ENCODE measurements at places on chromosomes 5 and 9.

GRCh38 chr9:19465586-19466279 lies 56.9 kb downstream of the ACER2 start:
- DNase-seq, result no peak

- DNase-seq, result no peak
Observed at GRCh38 chr9:135353935-135354334, 125.6 kb upstream of the PPP1R26 start.

DNA sequence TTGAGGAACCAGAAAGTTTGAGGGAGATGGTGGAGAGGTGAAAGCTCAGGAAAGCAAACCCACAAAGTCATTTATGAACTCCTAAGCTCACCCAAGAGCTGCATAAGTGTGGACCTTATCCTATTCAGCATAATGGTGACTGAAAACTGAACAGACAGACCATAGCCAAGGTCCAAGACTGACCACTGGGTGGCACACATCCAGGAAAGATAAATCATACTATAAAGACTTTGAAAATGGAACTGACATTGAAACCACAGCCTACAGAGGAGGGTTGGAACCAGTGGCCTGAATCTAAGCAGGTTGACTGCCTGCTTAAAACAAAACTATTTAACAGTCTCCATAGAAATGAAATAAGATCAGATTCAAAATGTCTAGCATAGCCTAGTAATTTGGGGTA lies 121.0 kb upstream of the RGS7BP start:
- DNase-seq, result no peak

GRCh38 chr5:139792218-139792617 lies 3.4 kb upstream of the PSD2 start:
- DNase-seq, result no peak

GRCh38 chr5:154401931-154402330 lies 43.9 kb upstream of the SAP30L start:
- no peak for DNase-seq

DNA sequence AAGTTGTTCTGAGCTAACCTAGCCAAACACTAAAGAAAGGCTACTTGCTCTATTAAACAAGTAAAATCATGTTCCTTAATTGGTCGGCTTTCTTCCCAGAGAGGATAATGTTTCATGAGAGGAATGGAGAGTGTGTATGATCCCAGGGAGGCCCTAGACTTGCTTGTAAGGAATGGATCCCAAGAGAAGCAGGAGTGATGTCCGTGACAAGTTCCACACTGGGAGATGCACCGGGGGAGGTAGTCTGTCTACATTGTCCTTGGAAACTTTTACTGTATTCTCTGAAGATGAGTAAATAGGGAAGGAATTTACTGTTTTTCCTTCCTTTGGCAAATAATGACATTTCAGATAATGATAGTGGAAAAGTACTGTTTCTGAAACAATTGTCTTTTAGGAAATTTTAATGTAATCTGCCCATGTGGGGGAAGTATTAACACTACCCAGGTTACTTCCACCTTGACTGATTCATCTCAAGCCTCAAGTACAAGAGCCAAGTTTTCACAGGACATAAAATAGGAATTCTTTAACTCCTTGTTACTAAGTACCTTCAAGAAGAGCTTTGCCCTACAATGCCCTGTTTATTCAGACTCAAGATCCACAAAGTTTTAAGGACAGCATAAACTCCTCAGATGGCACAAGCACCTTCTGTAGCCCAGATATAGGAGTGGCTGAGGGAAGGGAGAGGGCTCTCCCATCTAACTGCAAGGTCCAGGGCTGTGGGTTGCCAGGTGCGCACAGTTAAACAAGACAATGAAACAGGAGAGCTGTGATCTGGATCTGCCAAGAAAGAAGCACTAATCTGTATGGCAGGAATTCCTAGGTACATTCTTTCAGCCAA lies 152.1 kb downstream of the GNA14 start:
- DNase-seq, result no peak

DNA sequence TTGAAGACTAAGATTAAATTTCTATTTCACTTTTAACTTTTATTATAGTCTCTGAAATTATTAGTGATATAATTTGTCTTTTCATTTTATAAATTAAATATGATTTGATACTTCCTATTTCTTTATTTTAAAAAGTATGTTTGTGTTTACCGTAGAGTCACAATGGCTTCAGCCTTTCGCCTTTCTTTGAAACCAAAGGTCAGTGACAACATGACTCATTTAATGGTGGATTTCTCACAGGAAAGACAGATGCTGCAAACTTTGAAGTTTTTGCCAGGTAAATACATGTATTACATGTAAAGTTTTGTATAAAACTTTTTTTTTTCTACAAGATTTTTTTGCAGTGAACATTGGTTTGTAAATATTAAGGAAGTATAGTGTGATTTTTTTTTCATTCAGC lies 36.4 kb downstream of the FSD1L start:
- no peak for DNase-seq

- no peak for DNase-seq
Observed at GRCh38 chr9:12231832-12232231, 461.4 kb upstream of the TYRP1 start.

GRCh38 chr9:3777137-3777536 lies 251.3 kb upstream of the RFX3 start:
- DNase-seq, result no peak

DNA sequence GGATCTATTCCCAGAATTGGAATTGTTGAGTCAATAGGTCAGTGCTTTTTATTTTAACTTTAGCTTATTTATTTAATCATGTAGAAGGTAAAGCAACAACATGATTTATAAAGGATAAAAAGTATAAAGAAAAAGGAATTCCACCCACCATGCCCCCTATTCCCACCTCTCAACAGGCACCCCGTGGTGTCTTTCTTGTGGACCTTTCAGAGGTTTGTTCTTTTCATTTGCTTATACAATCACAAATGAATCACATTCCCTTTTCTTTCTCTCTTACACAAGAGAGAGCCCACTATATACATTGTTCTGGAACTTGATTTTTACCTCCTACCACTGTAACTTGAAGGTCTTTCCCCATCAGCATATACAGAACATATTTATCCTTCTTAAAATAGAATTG lies 37.2 kb upstream of the SMIM32 start:
- DNase-seq, result no peak

DNA sequence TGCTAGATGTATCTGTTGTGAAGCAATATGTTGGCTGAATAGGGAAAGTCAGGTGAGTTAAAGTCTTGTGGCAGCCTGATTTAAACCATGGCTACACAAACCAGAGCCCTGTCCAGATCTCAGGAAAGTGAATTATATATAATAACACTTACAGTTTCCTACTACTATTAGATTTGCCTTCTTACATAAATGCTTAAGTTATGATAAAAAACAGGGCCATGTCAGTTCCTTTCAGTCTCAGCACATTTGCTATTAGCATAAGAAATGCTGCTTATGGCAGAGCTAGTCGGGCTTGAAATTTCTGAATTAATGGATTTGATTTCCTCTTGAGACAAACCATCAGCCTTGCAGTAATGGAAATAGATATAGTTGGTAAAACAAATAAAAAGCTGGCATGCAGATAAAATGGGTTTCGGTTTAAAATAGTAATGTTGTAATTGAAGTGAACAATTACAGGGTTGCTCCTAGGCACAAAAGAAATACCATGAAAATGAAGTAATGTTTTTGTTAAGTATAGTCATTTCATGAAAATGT lies 664.2 kb upstream of the ZNF608 start:
- no peak for DNase-seq

GRCh38 chr5:38639377-38640358 lies 83.2 kb upstream of the LIFR start:
- DNase-seq, result no peak

DNA sequence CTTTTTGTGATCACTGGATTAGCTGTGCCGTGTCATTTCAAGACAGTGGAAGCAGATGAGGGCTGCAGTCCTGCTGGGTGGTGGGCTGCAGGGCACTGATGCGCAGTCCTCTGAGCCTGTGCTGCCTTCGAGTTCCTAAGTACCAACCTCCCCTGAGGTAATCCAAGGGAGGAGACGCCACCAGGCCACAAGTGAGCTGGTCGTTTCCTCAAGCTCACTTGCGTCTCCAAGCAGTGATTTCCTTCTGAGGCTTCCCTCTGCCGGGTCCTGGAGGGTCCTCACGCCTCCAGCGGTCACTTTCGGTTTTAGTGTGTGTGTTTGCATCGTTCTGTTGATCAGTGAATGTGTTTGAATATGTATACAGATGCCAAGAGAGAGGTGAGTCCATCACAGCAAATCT lies 115.7 kb downstream of the TRIO start:
- DNase-seq, result no peak

DNA sequence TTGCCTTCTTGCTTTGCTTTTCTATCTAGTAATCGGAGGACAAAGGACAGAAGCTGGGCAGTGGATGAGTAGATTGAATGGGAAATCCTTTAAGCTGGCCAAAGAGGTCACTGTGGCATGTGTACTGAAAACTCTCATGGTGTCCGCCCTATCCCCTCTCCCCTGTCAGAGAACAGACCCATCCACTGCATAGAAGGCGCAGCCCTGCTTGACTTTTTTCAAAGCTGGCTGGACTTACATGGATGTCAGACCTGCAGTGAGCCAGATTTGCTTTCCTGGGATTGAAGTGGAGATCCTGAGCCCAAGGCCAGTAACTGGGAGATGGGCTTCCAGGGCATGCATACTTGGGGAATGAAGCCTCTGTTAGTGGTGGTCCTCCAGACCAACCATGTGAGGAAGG lies 329.5 kb downstream of the TRPM3 start:
- no peak for DNase-seq

DNA sequence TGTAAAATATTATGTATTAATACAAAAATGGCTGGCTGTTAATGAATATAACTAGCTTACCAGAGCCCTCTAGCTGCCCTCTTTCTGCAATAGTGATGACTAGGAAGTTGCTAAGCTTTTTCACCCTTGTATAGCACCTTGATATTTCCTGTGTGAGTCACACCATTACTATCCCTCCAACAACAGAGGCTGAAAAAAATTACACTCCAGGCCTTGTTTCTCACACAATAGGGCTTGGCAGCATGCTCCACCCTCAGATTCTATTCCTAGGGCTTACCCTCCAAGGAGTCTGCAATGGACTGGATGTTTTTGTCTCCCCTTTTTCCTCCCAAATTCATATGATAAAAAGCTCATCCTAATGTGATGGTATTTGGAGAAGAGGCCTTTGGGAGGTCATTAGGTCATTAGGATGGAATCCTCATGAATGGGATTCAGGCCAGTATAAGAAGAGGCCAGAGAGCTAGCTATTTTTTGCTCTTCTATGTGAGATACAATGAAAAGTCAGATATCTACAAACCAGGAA lies 184.6 kb upstream of the MAP1B start:
- no peak for DNase-seq

GRCh38 chr9:104950838-104951237 lies 22.9 kb upstream of the ABCA1 start:
- no peak for DNase-seq

- no peak for DNase-seq
Observed at GRCh38 chr5:158382473-158382872, 523.5 kb upstream of the CLINT1 start.

DNA sequence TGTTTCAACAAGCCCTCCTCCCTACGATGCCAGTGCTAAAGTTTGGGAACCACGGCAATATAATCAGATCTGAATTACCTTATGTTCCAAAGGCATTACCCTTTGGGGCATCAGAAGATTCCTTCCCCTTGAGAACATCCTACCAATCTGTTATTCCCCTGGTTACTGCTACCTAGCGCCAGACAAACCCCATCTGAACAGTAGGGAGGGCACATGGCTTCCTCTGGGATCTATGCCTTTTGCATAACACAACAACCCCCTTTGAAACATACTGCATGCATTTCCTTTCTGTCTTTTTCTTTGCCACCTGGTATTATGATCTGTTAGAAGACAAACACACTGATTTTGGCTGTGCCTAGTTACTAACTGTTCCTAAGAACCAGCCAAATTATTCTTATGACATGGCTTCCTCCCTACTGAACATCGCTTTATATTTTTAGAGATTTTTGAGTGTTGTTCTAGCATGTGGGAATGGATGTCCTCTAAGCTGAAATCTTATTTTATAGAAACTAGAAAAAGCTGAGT lies 103.9 kb upstream of the DAPK1 start:
- DNase-seq, result no peak

DNA sequence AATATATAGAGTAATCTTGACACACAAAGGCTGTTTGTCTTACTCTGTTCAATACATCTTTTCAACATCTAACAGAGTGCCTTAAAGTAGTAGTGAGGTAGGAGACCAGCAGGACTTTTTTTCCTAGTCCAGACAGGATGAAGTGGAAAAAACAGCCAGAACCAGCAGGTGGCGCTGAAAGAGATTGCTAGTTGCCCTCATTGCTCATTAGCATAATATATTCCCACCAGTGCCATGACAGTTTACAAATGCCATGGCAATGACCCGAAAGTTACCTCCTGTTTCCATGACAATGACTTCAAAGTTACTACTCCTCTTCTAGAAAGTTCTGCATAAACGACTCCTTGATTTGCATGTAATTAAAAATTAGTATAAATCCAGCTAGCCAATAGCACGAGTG lies 387.4 kb downstream of the ACTL7B start:
- DNase-seq, result no peak

- no peak for DNase-seq
Observed at GRCh38 chr5:31867219-31867618, 228.3 kb downstream of the PDZD2 start.

- no peak for DNase-seq
Observed at GRCh38 chr5:83488271-83488670, 16.7 kb downstream of the VCAN start.

Measured in stimulated activated CD8-positive, alpha-beta memory T cell treated with anti-CD3 and anti-CD28 coated beads, Interleukin-4, amount 100 ng/mL, for 1 hour (primary cell).